Dorsolateral prefrontal cortex (tissue), 122 donors: ENCODE measurements at places on chromosomes 12 and 14.
A peak's percentile ranks its signal among the peaks of the same experiment; 100 is the strongest.

DNA sequence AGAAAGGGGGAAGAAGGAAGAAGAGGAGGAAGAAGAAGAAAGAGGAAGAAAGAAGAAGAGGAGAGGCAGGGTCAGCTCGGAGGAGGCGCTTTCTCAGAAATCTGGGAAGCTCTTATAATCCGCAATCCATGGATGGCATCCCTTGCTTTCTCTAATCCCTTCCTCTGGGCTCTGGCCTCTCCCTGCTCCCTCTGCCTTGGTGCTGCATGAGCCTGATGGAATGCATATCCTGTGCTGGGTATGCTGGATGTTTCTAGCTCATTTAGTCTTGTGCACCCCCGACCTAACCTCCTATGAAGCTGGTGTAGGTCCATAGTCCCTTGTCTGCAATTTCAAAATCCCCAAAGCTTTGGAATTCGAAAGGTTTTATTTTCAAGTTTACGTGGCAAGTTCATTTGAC lies 94.2 kb upstream of the MYL2 start:
- no peak for DNase-seq

- DNase-seq = no peak
Measured at GRCh38 chr14:81638656-81639280, 105.1 kb upstream of the SEL1L start.

DNA sequence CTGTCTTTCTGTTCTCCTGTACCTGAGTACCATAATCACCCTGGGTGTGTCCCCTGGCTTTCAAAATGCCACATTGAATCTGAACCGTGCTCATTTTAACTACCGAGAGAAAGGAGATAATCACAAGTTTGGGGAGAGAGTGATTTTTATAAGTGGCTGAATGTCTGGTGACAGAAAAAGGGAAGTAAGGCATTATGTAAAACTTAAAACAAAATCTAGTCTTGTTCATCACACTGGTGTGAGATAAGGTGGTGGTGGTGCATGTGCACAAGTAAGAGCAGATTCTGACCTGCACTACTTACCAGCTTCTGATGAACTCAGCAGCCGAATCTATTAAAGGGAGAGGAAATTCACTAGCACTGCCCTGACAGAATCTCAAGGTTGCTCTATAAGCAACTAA lies 56.3 kb downstream of the SPPL3 start:
- no peak for DNase-seq

GRCh38 chr12:75944097-75944904 lies 87.3 kb downstream of the PHLDA1 start:
- DNase-seq = no peak

GRCh38 chr14:74531467-74531866 lies 37.9 kb downstream of the ISCA2 start:
- no peak for DNase-seq

GRCh38 chr14:93103392-93104080 lies 12.2 kb downstream of the ITPK1 start:
- no peak for DNase-seq

- DNase-seq = no peak
Measured at GRCh38 chr12:48794870-48795269, 6.0 kb upstream of the ADCY6 start.

DNA sequence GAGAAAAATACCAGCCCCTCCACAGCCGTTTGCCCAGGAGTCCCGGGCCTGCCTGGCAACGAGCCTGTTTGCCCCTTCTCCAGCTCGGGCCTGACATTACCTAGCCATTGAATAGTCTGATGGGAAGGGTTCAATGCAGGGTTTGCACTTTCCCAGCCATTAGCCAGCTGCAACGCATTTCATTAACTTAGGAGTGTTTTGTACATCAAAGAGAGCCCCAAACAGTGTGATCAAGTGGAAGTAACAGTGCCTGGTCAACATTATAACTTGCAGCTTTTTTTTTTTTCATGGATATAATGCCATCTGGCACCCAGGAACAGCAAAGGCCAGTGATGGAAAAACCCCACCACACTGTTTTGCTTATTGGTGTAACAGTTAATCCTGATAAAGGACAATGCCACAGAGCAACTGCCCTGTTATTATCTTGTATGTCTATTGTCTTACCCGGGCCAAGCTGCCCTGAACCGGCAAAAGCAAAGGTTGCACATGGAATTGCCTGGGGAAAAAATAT lies 38.0 kb downstream of the BTG1 start:
- no peak for DNase-seq

DNA sequence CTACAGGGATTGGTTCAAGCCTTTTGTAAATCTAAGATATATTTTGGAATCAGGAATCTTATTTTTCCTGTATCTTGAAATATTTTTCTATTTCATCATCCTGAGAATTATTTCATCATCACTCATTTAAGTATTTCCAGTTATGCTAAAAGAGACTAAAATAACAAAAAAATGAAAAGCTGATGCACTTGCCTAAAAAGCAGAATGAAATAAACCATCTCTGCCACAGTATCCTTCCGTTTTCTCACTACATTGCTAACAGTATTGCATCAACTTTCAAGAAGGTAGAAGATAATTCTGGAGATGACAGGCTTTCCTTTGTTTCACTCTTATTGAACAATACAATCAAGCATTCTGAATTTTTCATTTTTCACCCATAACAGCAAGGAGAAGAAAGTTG lies 31.1 kb upstream of the EIF5 start:
- no peak for DNase-seq

GRCh38 chr14:23085458-23085857 lies 9.5 kb downstream of the ACIN1 start:
- no peak for DNase-seq

- no peak for DNase-seq
Measured at GRCh38 chr12:30047516-30048254, 263.9 kb upstream of the TMTC1 start.

- no peak for DNase-seq
Measured at GRCh38 chr14:85125291-85125670, 404.7 kb upstream of the FLRT2 start.

DNA sequence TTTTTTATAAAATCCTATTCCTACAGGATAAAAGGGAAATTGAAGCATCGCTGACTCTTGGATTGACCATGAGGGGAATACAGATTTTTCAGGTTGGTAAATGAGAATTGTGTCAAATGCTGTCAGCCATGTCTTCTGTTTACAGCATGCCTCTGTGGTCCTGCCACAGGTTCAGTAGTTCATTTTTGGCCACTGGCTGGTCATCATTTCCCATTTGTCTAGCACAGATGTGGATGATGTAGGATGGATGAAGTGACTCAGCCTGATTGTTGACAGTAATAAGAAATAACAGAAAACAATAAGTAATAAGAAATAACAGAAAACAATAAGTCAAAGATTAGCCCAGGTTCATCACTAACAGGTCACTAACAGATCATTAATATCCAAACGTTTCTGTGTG lies 59.8 kb downstream of the FRMD6 start:
- DNase-seq = no peak

- DNase-seq = no peak
Measured at GRCh38 chr12:99392091-99392850, 255.3 kb upstream of the GARIN6 start.

- peak; percentile 22 for DNase-seq
Measured at GRCh38 chr12:51421266-51421884, 3.3 kb upstream of the SLC4A8 start.

GRCh38 chr14:64946310-64947045 lies 3.9 kb upstream of the GPX2 start:
- no peak for DNase-seq

DNA sequence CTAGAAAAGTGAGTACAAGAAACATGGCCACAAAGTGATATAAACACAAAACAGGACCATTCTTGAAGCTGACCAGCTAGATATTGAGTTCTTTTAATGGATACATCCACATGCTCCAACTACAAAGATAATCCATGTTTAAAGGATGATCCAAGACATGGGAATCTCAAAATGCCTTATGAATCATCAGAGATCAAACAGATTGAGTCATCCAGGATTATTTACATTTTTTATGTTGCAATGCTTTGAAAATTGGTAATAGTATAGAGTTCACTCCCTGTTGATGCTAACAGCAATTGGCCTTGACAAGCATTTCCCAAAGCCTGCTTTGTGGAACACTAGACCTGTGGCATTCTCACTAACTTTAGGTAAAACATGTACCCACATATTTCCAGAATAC lies 293.0 kb upstream of the TBX3 start:
- DNase-seq = no peak

- no peak for DNase-seq
Measured at GRCh38 chr12:12007713-12008231, 63.0 kb upstream of the BCL2L14 start.

DNA sequence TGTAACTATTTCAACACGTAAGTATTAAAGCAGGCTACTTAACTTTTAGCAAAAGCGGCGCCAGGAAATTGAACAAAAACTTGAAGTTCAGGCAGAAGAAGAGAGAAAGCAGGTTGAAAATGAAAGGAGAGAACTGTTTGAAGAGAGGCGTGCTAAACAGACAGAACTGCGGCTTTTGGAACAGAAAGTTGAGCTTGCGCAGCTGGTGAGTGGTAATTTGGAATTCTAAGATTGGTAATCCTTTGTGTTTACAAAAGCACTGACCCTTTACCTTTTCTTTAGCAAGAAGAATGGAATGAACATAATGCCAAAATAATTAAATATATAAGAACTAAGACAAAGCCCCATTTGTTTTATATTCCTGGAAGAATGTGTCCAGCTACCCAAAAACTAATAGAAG lies 4.0 kb downstream of the PNN start:
- DNase-seq = no peak

GRCh38 chr14:54772451-54772881 lies 130.2 kb downstream of the GCH1 start:
- DNase-seq = no peak

GRCh38 chr12:123131879-123132402 lies 18.9 kb downstream of the PITPNM2 start:
- no peak for DNase-seq

GRCh38 chr14:62916551-62916950 lies 128.7 kb downstream of the KCNH5 start:
- DNase-seq = no peak

DNA sequence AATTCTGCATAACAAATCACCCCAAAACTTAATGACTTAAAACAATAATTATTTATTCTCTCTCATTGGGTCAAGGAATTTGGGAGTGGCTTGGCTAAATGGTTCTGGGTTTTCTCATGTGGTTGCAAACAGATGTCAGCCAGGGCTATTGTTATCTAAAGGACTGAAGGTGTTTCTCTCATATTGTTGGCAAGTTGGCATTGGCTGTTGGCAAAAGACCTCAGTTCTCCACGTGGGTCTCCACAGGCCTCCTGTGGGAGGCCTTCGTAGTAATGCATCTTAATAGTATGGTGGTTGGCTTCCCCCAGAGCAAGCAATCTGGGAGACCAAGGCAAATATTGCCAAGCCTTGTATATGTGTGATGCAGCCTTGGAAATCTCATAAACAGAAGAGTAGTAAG lies 14.4 kb downstream of the GALNT16 start:
- no peak for DNase-seq

GRCh38 chr12:88325816-88326189 lies 183.7 kb downstream of the TMTC3 start:
- no peak for DNase-seq

- DNase-seq = peak; percentile 17
Measured at GRCh38 chr14:30874120-30874998, at the start of gene COCH. COCH (plus strand) TSS chr14:30874559; CDS start chr14:30874939, 380 bp downstream.

DNA sequence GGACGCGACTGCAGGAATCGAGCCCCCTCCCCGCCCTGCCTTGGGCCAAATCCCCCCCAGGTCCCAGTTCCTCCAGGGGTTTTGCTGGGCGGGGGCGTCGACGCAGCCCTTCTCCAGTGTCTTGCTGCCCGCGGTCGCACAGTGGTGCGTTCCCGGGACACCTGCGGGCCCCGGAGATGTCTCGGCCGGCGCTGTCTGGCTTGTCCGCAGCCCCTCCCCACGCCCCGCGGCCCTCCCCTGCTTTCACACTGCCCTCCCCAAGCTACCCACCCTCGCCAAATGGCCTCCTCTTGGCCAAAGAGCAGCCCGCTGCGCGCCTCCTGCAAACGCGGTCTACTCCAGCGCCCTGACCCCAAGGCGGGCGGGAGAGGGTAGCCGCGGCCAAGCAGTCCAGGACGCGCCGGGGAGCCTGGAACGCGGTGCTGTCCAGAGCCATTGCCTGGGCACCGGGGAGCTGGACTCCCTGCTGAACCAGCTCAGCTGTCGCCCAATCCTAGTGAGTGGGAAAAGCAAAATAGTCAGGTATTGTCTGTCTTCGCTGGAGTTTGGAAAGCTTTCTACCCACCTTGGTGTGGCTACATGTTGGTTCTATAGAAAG lies 122.0 kb downstream of the AACS start:
- DNase-seq = no peak

DNA sequence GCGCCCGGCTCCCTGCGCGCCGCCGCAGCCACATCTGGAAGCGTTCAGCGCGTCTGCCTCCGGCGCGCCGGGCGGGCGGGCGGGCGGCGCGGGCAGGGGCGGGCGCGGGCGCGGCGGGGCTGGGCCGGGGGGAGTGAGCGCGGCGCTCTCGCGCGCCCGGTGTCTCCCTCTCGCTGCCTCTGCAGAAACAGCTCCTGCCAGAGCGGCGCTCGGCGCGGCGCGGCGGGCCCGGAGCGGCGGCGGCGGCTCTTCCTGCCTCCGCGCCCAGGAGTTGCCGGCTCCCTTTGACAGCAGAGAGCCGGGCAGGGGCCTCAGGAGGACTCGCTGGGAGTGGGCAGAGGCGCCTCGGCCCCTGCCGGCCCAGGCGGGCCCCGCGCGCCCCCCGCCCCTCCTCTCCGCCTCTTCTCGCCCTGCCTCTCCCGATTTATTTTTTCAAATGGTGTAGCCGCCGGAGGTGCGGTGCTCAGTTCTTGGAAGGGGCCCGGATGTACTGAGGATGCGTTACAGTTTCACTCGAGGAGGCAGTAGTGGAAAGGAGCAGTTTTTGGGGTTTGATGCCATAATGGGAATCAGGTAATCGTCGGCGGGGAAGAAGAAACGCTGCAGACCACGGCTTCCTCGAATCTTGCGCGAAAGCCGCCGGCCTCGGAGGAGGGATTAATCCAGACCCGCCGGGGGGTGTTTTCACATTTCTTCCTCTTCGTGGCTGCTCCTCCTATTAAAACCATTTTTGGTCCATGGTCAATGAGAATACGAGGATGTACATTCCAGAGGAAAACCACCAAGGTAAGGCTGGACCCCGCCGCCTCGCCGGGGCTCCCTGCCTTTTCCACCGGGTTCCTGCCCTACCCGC lies at the start of gene CACNA1C:
TSS of gene CACNA1C (plus strand) at position 162 of the 853 bp plus-strand sequence. CDS start at position 738, 576 bp downstream.
- peak; percentile 46 for DNase-seq

- no peak for DNase-seq
Measured at GRCh38 chr12:121452340-121452984, 52.5 kb downstream of the RNF34 start.

DNA sequence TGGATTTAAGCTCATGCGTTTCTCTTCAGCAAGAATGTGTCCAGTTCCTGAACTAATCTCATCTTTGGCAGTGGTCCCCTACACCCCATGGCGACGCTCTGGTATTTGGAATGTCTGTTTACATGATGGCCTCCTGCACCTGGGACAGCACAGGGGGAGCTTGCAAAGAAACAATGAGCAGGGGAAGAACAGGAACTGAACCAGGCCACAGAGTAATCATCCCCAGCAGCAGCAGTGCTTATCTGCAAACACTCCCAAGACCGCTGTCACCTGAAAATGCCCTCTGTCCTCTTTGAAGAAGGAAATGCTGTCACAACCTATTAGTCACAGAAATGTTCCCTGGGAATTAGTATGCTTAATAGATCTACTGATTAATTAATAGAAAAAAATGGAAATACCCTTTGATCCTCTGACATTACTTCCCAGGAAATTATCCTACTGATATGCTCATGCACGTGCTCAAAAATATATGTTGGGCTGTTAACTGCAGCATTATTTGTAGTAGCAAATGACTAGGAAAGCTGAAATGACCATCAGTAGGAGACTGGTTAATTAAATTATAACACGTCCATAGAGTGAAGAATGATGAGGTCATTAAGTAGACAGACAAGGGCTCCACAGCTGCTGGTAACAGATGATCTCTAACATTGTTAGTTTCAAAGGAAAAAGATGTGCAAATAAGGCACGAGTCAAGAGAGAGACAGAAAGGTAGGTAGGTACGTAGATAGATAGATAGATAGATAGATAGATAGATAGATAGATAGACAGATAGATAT lies 279.3 kb upstream of the FLRT2 start:
- no peak for DNase-seq
